DMS53 (cell line): ENCODE measurements at places on chromosomes 3 and 15.
A peak's percentile ranks its signal among the peaks of the same experiment; 100 is the strongest.

DNA sequence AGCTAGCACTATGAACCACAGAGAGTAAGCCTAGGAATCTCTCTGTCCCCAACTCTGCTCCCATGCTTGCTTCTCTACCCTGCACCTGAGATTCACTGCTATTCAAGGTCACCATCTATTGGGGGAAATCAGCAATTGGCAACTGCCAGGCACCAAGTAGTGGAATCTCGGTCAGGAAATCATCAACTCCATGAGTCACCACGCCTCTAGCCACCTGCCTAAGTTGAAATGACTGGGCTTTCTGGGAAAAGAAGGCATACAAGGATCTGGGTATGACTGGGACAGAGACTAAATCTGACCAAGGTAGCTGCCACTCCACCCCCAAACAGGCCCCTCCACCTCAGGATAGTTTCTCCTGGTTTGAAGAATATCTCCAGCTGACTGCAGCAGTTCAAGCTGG lies 464.1 kb upstream of the CBLB start:
- DNase-seq = peak; percentile 41

GRCh38 chr3:103218146-103218545 lies 783.3 kb downstream of the ZPLD1 start:
- no peak for DNase-seq

DNA sequence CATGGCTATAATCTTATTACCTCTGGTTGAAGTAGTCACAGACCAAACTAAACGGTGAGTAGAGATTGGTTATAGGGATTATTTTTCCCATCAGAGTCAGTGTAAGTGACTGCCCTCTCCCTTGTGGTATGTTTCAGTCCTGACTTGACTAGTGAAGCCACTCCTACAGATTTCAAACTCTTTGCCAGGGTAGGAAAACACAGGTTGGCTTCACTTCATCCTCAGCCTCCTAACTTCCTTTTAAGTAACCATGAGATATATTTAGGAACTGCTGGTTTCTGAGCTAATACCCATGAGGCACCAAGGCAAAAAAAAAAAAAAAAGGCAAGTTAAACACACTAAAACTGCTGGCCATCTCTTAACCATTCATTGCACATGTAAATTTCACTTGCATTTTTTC lies 349.2 kb upstream of the MCTP2 start:
- no peak for DNase-seq

DNA sequence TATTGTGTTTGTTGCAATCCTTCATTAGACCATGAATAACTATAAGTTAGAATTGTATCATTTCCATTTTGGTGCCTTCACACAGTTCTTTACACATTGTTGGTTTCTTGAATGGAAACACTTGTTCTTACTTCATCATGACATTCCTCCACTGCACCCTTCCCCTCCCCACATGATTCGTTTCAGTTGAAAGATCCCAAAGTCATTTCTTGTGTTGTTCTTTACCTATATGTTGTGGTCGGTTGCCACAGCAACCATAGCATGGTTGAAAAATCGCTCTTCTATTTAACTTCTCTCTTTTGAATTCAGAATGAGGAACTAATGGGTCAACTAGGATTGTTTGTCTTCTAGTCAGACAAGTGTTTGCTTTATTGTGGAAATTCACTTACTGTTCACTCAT lies 103.3 kb downstream of the IL1RAP start:
- DNase-seq = peak; percentile 84
